ENCODE measurements at places on chromosomes 4 and X.

- ATAC-seq = peak; percentile 43
Measured at GRCh38 chr4:38805530-38806145, 1.0 kb upstream of the TLR1 start.

GRCh38 chrX:53324803-53325202 lies 43.4 kb upstream of the IQSEC2 start:
- ATAC-seq = peak; percentile 57

DNA sequence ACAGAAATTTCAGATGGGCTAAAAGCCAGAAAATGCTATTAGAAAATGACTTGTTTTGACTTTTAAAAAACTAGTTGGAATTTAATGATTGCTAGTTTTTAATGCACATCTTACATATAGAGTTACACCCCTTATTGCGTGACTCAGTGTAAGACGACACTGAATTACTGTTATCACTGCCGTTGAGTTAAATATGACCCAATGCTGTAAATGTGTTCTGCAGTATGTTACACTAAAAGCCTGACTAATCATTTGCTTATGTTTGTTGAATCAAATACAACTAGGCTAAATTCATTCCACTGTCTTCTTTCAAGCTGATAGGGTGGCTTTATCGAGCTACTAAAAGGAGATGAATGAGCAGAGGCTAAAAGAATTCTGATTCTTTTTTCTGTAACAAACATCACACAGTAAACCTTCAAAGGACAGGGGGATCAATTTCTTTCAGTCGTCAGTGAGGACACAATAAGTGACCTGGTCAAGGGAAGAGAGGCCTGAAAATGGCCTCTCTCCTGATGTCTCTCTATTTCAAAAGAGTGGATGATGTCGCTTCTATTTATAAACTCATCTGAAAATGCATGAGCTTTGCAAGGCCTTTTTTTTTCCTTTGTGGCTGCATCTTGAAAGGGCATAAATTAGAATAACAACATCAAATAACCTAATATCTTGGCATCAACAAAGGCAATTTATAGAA lies 142.2 kb upstream of the KCNIP4 start:
- ATAC-seq = no peak

- no peak for ATAC-seq
Measured at GRCh38 chrX:13414006-13414647, 94.3 kb upstream of the ATXN3L start.

GRCh38 chr4:140223056-140223810 lies 69.2 kb upstream of the MAML3 start:
- ATAC-seq = no peak

DNA sequence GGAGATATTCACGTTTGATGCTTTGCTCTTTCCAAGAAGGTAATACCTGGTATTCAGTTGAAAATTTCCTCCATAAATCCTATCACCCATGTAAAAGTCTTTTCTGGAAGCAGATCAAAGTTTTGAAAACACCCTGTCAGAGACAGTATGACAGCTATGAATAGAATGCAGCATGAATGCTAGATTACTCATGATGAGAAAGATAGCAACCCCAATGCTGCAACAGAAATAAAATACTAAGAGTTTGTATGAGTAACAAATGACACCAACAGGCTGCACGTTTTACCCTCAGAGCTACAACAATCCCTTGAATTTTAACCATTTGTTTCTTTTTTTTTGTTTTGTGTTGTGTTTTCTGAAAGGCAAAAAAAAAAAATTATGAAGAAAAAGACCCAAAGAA lies 108.6 kb downstream of the ARHGAP6 start:
- ATAC-seq = no peak

DNA sequence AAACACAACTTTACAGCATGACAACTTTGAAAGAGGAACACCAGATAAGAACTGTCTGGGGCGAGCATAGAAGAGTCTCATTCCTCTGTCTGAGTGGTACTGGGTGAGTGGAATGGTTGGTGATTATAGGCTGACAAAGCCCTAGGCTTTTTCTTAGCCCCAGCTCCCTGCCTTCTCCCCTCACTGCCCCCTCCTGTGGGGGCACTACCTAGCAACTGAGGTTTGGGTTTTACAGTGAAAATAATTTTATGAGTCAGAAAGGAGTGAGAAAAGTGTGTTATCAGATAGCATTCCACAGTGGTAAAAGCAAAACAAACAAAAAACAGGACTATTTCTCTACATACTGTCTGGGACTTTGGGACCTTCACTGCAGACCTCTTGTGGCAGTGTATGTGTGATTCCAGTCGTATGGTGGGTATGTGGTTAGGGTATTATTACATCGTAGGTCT lies 10.5 kb upstream of the TMEM165 start:
- ATAC-seq = peak; percentile 31

DNA sequence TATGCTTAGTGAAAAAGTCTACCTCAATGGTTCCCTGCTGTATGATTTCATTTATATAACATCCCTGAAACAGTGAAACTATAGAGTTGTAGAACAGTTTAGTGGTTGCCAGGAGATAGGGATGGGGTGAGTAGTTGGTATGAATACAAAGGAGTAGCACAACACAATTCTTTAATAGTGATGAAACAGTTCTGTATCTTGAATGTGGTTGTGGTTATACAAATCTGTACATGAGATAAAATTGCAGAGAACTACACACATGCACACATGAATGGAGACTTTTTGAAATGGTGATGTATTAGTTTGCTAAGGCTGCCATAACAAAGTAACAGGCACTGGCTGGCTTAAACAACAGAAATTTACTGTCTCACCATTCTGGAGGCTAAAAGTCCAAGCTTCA lies 677.1 kb downstream of the ADGRL3 start:
- ATAC-seq = peak; percentile 12

DNA sequence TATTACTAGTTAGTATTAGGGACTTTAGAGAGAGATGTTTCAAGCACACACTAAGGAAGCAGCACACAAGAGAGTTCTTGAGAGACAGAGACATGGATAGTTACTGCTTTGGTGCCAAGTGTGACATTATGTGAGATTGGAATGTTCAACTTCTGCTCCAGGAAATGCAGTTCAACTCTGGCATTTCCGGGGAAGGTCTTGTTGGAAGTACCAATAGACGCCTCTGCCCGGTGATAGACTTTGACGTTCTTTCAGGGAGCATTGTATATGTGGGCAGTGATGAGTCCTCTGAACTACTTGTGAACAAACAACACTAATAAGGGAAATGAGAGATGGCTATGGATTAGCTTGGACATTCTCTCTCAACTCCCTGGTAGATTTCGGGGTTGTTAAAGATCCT lies 638.1 kb upstream of the BOD1L1 start:
- ATAC-seq = no peak

DNA sequence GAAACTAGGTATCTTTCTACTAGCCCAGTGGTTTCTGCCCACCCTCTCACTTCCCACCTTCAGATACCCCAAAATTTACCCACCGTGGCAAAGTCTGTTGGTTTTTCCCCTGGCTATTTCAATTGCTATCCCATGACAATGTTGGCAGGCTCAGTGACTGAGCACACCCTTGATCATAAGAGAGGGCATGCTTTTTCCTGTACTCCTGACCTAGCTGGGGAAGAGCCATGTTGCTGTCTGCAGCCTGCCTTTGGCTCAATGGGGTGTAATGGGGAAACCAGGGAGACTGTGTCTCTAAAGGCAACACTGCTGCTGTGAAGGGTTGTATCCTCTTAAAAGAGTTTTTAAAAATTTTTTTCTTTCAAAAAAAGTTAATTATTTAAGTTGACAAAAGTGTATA lies 90.4 kb upstream of the CITED1 start:
- ATAC-seq = no peak

DNA sequence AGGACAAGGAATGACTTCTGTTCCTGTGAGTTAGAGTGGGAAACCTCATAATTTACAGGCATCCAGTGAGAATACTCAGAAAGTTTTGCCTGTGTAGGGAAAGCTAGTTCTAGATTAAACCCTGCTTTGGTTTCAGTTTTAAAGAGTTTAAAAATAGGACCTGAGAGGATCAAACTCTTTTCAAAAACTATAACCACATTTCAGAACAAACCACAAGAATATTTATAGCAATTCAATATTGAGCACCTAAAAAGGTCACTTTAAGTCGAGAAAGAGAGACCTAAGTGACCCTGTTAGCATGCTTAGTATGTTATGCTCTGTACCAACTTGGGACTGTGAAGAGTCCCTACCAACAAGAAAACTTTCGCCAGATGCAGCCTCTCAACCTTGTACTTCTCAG lies 17.4 kb upstream of the PWWP3B start:
- ATAC-seq = no peak

- ATAC-seq = no peak
Measured at GRCh38 chr4:155025762-155026457, 182.5 kb upstream of the NPY2R start.

DNA sequence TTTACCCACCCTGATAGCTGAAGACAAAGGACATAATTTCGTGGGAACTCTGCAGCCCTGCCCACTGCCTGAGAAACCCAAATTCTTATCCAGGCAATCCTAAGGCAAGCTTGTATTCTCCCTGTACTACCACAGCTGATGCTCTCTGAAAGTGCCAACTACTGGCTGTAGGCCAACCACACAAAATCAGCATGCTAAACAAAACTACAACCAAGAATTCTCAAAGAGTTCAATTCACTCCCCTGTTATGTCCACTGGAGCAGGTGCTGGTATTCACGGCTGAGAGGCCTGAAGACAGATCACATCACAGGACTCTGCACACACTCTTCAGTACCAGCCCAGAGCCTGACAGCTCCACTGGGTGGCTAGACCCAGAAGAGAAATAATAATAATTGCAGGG lies 375.9 kb upstream of the NDST4 start:
- ATAC-seq = no peak

- no peak for ATAC-seq
Measured at GRCh38 chr4:164136180-164136616, 617.7 kb upstream of the SMIM31 start.

DNA sequence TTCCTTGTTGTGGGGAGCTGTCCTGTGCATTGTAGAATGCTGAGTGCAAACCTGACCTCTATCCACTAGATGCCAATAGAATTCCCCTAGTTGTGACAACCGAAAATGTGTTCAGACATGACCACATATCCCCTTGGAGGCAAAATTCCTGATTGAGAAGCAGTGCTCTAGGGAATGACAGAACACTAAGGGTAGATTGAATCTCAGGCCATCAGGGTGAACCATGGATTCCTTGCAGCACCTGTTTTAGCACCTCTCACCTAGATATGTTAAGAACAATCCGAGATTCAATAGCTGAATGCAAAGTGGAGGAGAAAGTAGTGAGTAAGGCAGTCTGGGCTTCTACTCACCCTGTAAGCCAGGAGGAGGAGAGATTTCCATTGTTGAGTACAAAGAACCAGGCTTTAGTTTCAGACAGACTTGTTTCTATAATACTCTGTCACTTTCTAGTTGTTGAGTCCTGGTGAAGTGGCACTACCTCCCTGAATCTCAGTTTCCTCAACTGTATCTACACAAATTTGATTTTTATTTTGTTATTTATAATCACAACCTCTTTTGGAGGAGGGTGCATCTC lies 111.0 kb upstream of the RAP2C start:
- no peak for ATAC-seq

GRCh38 chr4:66059556-66059955 lies 389.3 kb upstream of the EPHA5 start:
- ATAC-seq = no peak

- no peak for ATAC-seq
Measured at GRCh38 chr4:120633810-120634209, 288.7 kb downstream of the PRDM5 start.

DNA sequence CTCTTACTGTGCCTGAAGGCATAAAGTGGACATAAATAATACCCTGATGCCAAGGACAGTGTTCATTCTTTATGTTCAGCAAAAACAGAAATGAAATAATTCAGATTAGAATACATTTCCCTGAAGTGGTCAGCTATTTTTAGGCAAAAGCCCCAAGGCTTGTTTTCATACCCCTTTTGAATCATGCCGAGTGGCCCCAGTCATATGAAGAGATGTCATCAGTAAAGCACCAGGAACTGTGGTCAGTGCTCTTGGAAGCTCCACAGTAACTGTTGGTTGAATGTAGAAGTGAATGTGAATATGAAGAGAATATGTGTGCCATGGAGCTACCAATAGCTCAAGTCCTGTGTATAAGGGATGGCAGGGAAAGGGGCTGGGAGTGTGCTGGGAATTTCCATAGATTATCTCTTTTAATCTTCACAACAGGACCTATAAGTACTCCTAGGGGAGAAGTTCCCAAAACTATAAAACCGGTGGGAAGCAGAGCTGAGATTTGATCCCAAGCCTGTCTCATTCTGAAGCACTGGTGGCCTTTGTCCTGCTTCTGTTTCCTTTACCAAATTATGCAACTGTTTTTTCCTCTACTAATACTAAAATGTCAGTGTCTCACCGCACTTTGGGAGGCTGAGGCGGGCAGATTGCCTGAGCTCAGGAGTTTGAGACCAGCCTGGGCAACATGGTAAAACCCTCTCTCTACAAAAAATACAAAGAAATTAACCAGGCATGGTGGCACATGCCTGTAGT lies 52.6 kb downstream of the FNIP2 start:
- peak; percentile 65 for ATAC-seq

DNA sequence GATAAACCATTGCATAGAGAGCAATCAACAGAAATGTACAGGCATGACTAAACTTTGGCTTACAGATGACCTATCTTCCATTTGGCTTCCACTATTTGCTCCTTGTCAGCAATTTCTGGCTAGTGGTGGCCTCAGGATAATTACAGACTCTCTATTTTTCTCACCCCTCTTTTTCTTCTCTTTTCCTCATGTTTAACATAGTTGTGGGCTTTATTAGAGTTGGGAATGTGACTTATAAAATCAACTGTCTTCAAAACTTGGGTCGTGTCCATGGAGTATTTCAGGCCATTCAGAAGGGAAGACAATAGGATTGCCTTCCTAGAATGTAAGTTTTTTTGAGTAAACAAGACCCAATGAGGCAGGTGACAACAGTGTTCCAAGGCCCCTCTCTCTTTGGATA lies 236.2 kb downstream of the FRAS1 start:
- ATAC-seq = no peak

- peak; percentile 72 for ATAC-seq
Measured at GRCh38 chrX:9708923-9709553, 56.6 kb downstream of the GPR143 start.

DNA sequence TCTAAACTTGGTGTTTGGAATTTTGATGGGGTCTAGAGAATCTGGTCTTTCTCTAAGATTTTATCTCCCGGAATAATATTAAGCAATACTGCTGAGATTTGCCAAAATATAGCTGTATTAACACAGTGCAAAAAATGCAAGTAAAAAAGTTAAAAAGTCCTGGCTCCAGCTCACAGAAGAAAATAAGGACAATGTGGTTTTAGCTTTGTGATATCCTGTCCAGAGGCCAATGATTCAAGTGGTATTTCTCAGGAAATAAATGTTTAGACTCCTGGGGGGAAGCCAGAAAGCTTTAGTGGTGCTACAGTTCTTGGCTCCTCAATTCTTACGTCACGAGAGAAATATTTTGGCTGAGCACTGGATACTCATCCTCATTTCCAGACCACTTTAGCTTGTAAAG lies 40.9 kb upstream of the IL13RA2 start:
- ATAC-seq = no peak

GRCh38 chrX:28329156-28329555 lies 258.1 kb upstream of the IL1RAPL1 start:
- ATAC-seq = no peak

DNA sequence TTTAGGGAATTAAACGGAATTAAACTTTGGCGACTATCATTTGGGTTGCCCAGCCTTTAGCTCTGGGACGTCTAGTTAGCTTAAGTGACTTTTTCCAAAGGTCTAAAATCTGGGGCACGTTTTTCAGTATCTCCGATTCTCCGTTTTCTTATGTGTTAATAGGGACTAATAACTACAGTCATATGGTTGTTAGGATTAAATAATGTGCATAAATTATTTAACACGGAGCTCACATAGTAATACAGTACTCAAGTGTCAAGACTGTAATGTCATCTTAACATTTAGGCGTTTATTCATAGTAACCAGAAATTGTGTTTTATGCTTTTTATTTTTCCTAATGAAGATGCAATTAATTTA lies 466 bp upstream of the CCNA2 start:
- no peak for ATAC-seq

All from activated T-helper 17 cell treated with anti-CD3 and anti-CD28 coated beads, Interleukin-2, amount 50 U/mL, for 72 hours (primary cell).